ENCODE measurements at places on chromosomes 5 and 9.

- no peak for DNase-seq
These were observed 41.0 kb upstream of the HCN1 start for GRCh38 chr5:45737153-45737552.

DNA sequence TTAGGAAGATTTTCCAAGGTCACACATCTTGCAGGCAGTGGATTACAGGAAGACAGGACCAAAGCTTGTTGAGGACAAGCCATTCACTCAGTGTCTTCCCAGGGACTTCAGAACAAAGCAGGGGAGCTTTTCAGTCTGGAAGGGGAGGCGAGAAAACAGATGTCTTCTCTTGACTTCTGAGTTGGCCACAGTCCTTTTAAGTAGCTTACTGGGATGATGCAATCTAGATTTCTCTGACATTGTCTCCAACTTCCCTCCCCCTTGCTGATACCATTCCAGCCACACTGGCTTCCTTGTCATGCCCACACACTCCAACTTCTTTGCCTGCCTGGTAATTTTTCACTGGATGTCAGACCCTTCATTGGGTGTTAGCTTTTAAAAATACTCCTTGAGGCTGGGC lies 174.2 kb upstream of the TBC1D2 start:
- DNase-seq, result no peak

- DNase-seq, result no peak
These were observed 41.1 kb downstream of the LIX1 start for GRCh38 chr5:97101189-97101910.

DNA sequence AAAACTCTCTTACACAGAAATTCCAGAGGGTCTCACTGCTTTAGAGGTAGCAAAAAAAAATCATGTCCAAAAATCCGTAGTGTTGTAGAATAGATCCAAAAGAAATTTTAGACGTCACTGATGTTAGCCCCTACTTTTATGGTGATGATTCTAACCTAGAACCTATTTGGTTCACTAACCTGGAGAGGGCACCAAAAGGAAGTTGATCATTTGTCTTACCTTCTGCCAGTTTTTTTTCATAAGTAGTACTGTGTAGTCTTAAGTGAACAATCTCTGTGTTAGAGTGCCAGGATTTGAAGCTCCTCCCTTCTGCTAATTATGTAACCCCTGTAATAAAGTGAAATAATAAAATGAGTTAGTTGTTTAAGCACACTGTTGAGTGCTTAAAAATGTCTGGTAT lies 215.2 kb downstream of the SMARCA2 start:
- no peak for DNase-seq

GRCh38 chr9:3576328-3576727 lies 50.5 kb upstream of the RFX3 start:
- no peak for DNase-seq

GRCh38 chr9:134744385-134745295 lies 103.0 kb downstream of the COL5A1 start:
- no peak for DNase-seq

DNA sequence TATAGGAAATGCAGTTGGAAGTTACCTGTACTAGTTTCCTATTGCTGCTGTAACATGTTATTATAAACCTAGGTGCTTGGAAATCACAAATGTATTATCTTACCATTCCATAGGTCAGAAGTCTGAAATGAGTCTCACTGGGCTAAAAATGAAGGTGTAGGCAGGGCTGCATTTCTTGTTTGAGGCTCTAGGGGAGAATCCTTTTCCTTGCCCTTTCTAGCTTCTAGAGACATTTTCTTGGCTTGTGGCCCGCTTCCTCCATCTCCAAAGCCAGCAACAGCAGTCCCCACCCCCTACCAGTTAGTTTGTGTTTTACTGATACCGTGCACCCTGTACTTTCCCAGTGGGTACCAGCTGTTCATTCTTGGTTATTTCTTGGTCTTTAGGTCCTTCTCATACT lies 153.3 kb downstream of the SLF1 start:
- DNase-seq, result no peak

DNA sequence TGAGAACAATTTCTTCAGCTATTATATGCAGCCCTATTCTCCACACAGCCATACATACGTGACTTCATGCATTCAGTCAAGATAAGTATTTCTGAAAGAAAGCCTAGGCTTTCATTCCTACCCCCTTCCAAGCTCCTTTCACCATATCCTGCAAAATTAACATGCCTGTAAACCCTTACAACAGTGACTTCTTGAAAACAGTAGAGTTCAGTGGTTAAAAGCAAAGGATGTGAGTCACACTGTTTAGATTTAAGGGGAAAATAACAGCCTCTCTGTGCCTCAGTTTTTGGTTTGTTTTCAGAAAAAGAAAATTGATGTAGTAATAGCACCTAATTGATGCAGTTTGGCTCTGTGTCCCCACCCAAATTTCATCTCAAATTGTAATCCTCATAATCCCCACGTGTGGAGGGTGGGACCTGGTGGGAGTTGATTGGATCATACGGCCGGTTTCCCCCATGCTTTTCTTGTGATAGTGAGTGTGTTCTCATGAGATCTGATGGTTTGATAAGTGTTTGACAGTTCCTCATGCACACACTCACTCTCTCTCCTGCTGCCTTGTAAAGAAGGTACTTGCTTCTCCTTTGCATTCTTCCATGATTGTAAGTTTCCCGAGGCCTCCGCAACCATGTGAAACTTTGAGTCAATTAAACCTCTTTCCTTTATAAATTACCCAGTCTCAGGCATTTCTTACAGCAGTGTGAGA lies 264.8 kb downstream of the CETN3 start:
- no peak for DNase-seq

- DNase-seq, result no peak
These were observed 4.3 kb upstream of the RIC1 start for GRCh38 chr9:5624655-5625054.

DNA sequence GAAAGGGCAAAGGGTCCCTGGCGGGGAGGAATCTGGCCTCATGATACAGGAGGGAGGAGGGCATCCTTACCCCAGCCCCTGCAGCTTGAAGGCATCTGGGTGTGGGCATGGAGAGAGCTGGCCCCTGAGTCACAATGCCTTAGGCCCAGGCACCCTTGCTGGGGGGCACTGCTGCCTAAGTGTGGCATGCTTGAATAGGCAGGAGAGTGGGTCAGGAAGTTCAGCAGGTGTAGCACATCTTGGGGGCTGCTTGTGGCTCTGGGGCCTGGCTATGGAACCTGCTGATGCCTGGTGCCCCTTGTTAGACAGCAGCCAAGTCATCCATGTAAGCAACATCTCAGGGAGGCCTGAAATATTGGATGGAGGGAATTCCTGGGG lies 63.1 kb downstream of the HSPA4 start:
- no peak for DNase-seq

GRCh38 chr9:118170032-118170955 lies 466.1 kb downstream of the TLR4 start:
- DNase-seq, result peak; percentile 52

- no peak for DNase-seq
These were observed 412.6 kb upstream of the ADAMTSL1 start for GRCh38 chr9:18061332-18061731.

GRCh38 chr5:80591352-80591751 lies 21.3 kb upstream of the ANKRD34B start:
- DNase-seq, result no peak

DNA sequence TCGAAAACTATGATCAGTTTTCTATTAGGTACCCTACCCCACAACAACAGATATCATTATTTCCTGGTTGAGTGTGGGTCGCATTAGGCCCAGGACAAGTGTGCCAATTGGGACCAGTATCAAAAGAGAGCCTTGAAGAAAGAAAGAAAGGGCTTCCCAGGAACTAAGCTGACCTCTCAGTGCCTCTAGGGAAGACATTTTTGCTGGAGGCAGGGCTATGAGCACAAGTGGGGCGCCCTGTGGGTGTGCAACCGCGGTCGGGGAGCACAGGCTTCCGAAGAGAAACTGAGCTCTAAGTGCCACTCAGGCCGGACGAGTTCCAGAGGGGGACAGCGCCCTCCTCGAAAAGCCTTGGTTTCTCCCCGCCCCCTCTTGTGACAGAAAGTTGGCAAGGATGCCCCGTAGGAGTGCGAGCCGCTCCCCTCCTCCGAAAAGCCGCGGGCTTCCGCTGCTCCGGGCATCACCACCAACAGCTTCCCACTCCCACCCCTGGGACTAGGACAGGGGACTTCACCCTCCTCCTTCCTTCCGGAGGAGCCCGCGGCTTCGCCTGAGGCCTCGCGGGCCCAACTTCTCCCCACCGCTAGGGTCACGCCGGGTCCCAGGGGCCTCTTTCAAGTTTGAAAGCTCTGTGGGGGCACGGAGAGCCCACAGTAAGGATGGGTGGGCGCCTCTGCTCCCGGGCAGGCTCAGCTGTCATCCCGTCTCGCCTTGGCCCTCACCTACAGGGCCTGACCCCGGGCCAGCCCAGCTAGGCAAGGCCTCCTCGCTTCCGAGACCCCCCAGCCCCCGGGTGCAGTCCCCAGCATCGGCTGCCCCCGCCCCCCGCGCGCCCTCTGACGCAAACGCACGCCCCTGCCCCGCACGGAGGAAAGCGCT lies 2.0 kb downstream of the NR2F1-AS1 start:
- no peak for DNase-seq

DNA sequence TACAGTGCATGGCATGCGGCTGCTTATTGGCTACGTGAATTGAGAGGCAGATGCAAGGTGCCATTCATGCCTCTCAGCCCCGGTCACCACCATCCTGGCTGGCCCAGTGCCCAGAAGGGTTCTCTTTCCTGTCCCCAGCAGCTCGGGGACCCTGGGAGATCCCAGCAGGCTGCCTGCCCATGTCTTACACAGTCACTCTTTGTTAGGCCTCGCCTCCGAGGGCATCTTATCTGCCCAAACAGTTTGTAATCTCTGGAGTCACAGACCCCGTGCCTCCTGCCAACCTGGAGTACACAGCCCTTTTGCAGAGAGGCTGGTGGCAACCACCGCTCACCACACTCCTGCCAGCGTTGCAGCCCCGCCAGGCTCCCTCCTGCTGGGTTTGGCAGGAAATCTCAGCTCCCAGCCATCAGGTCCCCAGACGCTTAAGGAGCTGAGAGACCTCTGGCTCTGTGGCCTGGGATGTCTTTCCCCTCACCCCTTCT lies 7.0 kb upstream of the AK1 start:
- DNase-seq, result no peak

GRCh38 chr5:115068239-115069086 lies 101.2 kb downstream of the TRIM36 start:
- no peak for DNase-seq

- no peak for DNase-seq
These were observed 170.5 kb upstream of the SMIM23 start for GRCh38 chr5:171614971-171615653.

DNA sequence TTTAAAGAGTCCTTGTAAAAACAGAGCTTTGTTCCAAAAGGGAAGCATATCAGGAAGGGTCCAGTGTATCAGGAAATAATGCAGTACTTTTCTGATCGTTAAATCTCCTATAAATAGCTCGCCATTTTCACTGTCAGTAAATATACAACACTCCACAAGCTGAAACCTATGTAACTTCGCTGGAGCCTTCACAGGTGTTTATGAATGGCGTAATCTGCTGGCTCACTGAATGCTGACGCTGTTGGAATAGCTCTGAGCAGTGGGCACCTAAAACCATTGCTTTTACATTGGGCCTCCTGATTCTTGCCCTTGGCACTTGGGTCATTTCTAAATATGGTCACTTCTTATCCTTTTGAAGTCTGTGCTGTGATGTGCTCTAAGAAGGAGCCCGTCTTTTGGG lies 4.3 kb downstream of the SHC3 start:
- DNase-seq, result no peak

DNA sequence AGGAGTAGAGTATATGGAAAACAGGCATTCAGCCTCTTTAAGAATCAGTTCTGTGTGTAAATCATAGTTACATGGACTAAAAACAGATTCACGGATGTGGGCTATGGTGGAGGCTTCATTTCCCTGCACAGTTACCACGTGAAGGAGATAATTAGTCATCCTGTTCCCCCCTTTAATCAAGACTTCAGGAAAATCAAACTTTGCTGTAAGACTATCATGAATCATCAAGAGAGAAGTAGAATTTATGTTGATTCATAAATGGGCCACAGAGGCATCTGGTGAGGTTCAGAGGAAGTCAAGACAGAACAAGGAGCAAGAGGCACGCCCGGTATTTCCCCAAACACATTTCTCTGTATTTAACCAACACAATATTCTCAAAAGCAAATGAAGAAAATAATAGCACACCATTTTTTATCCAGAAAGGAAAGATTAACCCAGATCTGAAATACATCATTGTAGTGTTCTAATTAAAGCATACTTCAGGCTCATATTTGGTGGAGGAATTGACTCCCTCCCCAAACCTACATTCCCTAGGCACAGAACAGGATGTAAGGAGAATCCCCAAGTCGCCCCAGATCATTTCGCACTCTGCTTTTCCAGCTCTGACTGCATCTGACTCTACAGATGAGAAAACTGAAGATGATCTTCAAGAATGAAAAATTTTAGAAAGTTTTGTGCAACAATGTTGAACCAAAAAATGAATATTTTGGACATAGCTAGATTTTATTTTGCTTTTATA lies 175.8 kb upstream of the GAS1 start:
- DNase-seq, result no peak

- DNase-seq, result no peak
These were observed 82.2 kb upstream of the NFIB start for GRCh38 chr9:14396171-14396570.

DNA sequence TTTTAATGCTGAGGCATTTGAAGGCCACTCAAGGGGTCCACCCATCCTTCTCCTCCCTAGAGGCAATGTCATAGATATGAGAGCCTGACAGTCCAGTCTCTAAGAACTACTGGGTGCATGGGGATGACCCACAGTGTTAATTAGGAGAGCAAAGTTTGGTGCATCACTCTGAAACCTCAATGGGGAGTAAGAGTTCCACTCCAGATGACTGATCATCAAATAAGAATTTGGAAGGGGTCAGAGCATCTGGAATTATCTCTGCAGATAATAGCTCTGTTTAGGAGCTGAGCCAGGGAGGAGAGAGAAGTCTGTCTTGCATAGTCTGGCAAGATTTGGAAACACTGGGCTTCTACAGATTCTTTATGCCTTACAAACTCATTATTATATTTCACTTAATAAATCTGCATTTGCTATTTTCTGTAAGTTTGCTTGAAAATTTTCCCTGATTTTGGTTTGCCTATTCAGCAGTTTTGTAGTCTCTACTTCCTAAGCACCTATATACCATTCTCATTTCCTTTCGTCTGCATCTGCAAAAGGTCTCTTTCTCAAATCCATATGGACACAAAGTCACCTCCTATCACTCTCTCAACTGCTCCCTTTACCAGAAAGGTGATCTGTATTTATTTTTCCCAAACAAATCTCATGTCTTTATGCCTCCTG lies 27.7 kb downstream of the FGF10 start:
- no peak for DNase-seq

DNA sequence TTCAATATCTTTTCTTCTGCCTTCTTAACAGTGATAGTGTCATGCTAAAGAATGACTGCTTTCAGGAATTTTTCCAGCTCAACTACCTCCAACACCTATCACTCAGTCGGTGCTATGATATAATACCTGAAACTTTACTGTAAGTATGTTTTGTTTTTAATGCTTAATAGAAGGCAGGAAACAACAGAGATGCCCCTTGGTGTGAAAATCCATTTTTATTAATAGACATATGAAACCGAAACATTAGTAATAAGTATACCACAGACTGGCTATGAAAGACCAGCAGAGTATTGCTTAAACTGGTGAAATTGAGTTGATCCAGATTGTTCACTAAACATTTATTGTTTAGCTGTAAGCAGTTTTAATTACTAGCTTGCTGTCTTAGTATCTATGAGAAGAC lies 25.2 kb downstream of the SKP2 start:
- DNase-seq, result no peak

Data from NT2/D1 (cell line).